ENCODE measurements at places on chromosomes 2 and 18.

- peak; percentile 94 for DNase-seq
Measured at GRCh38 chr2:217756375-217757107, 246.3 kb downstream of the TNS1 start.

GRCh38 chr2:68825866-68826265 lies 45.3 kb downstream of the BMP10 start:
- no peak for DNase-seq

GRCh38 chr2:157431176-157431575 lies 12.7 kb downstream of the CYTIP start:
- DNase-seq, result peak; percentile 80

DNA sequence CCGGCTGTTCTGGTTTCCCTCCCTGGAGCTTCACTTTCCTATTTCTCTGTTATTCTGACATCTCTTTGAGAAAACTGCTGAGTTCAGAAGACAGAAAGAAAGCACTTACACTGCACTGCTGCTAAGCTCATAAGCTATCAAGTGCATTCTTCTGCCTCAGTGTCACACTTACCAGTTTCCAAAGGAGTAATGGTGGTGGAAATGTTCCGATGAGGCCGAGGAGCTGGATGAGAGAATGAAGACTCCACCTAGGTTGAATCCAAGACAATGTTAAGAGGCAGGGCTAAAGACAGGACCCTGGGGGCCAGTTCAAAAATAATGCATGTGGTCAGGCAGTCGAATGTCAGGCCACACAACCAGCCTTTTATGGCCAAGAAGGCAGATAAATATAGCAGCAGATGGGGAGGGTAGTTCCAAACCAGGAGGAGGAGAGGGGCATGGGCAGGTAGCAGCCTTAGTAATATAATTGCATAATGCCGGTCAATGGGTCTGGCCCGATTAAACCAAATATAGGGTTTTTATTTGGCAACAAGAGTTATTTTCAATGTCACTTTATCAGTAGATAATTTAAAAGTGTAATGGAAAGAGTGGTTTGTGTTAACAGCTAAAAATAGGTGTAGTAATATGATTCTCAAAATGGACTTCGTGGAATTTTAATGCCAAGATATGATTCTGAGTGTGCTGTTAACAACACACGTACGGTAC lies at the start of gene MYOM1:
TSS of gene MYOM1 (minus strand) at position 338 of the 705 bp plus-strand sequence. CDS start 4,745 bp downstream, outside the sequence.
- DNase-seq, result no peak

DNA sequence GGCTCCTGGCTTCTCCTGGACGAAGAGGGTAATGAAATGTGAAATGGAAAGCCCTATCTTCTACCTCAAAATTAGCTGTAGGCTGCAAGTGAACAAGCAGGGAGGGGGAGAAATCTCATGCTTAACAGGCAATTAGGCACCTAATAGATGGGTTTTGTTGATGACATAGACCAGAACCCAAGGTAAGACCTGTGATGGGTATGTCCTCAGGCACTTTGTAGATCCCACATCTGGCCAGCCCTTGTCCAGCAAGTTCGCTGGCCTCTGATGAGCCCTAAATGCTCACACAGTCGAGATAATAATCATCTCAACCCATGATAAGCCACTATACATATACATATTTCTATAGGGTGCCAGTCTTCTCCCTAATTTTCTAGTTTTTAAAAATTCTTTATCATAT lies 82.6 kb downstream of the MARCO start:
- no peak for DNase-seq

- peak; percentile 75 for DNase-seq
Measured at GRCh38 chr2:196750977-196751631, 48.4 kb downstream of the GTF3C3 start.

DNA sequence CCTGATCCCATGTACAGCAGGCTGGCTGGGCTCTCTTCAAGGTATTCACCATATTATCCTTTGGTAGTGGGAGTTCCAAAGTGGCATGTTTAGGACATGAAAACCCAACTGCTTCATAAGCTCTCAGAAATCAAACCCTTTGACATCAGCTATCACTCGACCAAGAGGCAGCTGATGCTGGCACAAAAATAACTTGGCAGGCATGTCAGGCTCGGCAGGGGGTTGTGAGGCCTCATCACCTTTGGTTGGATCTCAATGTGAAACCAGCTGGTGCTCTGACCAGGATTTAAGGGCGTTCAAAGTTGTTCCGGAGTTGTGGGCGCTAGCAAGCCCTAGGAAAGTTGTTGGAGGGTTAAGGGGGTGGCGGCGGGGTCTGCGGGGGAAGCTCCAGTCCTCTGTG lies 171.9 kb downstream of the FHOD3 start:
- no peak for DNase-seq

DNA sequence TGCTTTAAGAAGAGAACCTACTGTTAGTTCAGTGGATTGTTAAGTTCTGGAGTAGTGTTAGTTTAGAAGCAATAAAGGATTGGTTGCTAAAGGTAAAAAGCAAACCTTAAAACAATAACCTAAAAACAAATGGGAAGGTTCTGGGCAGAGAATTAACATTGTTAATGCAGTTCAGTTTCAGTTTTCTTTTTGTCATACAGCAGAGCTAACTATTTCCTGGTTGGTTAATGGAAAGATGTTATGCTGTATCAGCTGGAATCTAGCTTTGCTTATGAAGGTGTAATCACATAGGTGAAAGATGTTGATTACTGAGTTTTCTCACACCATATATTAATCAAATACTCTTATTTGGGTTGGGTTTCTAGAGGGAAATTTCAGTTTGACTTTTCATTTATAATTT lies 23.8 kb downstream of the SMAD4 start:
- no peak for DNase-seq
